ENCODE measurements at places on chromosomes 3 and 15. TPM values are rescaled to one million over a fixed set of nuclear protein-coding genes. Genes with fewer than 3 reads are reported as not detected.

GP5 gene
- total RNA-seq = not detected

HGD gene
- total RNA-seq = not detected

DVL3 gene
- 29.1 TPM for total RNA-seq

RETNLB gene
- total RNA-seq = not detected

MLF1 gene
- total RNA-seq = 19.8 TPM

CP gene
- 0.53 TPM for total RNA-seq

AMT gene
- total RNA-seq = not detected

MRAS gene
- 10.9 TPM for total RNA-seq

Data from SK-MEL-5 (cell line).